ENCODE measurements at places on chromosomes 4 and X.

- DNase-seq: no peak
These were observed 50.9 kb downstream of the MFAP3L start for GRCh38 chr4:169975131-169975837.

GRCh38 chrX:153379508-153379907 is 21.6 kb downstream of the PNMA6E start:
- DNase-seq: no peak

DNA sequence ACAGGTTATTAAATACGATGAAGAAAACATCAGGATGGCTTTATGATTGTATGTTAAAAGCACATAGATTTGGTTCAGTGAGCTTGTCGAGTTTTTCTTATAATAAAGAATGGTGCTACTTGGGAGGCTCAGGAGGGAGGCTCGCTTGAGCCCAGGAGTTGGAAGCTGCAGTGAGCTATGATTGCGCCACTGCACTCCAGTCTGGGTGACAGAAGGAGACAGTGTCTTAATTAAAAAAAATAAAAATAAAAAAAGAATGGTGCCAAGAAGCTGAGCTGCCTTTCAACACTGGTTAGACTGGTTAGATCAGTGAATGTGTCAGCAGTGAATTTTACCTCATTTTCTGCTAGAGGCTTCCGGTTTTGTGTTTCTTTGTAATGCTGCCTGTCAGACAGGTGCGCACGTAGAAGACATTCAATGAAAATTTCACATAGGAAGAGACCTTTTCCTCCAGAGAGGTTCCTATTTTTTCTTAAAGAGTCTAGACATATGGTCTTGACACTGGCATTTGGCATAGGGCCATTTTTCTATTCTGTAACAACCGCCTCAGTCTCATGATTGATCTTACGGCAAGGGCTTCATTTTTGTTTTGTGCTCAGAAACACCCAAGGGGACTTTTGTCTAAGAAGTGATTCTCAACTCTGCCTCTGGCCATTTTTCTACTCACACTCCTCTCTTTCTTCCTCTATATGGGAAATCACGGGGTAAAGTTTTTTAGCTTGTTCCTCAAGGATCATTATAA is 15.0 kb upstream of the ARSF start:
- no peak for DNase-seq

GRCh38 chrX:115378471-115378870 is 89.0 kb downstream of the LUZP4 start:
- DNase-seq: no peak

DNA sequence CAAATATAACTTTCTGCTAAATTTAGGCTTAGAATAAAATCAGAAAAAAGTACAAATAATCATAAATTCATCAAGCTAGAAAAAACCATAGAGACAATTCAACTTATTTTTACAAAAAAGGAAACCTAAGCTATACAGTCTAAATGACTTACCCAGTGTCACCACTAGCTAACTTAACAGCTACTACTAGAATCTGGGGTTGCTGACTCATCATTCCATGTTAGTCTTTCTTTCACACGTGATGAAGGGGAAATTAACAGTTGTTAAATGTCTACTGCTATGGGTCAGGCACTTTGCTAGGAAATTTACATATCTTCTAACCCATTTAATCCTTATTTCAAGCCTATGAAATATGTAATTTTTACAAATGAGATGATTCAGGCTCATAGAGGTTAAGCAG is 349.3 kb upstream of the GALNT7 start:
- DNase-seq: no peak

DNA sequence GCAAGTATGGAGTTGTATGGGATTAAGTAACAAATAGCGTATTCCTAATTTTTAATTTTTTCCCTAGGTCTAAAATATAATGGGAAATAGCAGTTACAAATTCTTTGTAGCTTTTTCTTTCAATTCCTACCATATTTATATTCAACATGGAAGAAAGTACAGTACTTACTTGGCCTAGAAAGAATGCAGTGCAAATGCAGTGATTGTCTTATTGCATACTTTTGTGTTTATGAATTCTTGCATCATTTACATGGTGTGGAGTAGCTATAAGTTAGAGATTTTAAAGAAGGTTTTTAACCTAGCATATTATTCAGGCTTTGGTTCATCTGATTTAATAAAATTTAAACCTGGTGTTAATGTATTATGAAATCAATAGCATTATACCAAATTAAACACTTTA is 263.3 kb downstream of the BMPR1B start:
- DNase-seq: no peak

DNA sequence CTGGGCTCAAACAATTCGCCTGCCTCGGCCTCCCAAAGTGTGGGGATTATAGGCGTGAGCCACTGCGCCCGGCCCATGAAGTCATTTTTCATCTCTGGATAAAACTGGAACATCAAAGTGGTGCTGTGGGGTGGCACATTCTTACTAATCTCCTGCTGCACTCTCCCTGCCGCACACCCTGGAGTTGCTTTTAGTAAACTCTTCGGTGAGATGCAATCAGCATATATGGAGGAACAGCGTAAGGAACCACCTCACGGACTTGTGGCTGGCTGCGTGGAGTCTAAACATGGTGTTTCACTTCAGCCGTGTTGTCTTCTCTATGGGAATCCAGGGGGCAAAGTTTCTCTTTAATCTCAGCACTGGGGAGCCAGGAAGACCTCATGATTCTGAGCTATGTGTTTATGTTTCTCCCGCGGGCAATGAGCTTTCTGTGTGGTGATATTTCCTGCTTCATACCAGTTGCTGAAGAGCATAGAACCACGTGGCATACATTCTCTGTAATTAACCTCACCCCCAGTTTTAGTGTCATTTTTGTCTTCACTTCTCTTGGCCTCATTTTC is 2.1 kb upstream of the RHOH start:
- no peak for DNase-seq

GRCh38 chr4:187019896-187020295 is 296.2 kb upstream of the FAT1 start:
- no peak for DNase-seq

GRCh38 chr4:105106426-105106825 is 40.2 kb upstream of the TET2 start:
- no peak for DNase-seq

GRCh38 chrX:97494756-97495372 is 611.2 kb downstream of the RPA4 start:
- DNase-seq: no peak

GRCh38 chr4:5448221-5448620 is 260.1 kb downstream of the EVC2 start:
- DNase-seq: no peak

GRCh38 chrX:104697294-104697693 is 131.3 kb downstream of the IL1RAPL2 start:
- DNase-seq: no peak

- DNase-seq: no peak
These were observed 53.4 kb downstream of the ANXA3 start for GRCh38 chr4:78604988-78605387.

DNA sequence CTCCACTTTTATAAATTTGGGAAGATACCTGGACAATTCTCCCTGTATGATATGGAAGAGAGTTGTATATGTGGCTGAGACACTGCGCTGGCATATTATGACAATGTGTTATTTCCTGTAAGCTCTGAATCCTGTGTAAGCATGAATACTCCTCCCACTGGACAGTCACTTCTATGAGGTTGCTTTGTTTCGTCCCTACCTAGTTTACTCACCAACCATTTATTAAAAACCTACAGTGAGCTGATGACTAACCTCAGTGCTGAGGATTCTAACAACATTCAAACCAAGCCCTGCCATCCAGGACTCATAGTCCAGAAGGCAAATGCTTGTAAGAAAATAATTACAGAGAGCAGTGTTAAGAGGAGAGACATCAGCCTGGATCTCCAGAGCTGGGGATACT is 1632.9 kb upstream of the TENM3 start:
- no peak for DNase-seq

- no peak for DNase-seq
These were observed 29.5 kb upstream of the MAP3K15 start for GRCh38 chrX:19544693-19545305.

- DNase-seq: no peak
These were observed 93.8 kb downstream of the ARHGAP10 start for GRCh38 chr4:147825451-147826287.

DNA sequence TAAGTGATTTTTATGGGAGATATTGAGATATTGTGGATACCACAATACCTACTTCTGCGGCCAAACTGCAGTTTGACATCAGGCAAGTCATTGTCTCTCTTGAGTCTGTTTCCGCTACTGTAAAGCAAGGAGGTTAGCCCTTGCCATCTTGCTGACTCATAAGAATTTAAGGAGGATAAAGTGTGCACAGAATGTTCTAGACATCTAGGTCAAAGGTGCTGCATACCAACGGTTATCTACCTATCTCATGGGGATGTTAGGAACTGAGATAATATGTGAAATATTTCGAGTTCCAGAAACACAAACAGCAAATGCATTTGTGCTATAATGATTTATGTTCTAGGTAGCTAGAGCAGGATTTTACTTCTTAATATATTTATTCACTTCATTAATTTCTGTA is 211.5 kb upstream of the NR3C2 start:
- DNase-seq: no peak

- no peak for DNase-seq
These were observed 5.1 kb downstream of the FBXL5 start for GRCh38 chr4:15649914-15650545.

DNA sequence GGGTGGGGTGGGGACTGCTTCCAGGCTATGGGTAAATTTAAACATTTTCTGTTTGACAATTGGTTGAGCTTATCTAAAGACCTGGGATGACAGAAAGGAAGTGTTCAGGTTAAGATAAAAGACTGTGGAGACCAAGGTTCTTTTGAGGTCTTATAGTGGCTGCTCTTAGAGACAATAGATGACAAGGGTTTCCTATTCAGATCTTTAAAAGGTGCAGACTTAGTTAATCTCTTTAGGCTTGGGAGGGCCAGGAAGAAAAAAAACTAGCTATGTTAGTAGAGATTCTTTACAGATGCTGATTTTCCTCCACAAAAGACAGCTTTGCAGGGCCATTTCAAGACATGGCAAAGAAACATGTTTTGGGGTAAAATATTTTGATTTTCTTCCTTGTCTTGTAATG is 972.5 kb downstream of the CCSER1 start:
- no peak for DNase-seq

- DNase-seq: no peak
These were observed 753.8 kb upstream of the PCDH7 start for GRCh38 chr4:29966386-29966785.

DNA sequence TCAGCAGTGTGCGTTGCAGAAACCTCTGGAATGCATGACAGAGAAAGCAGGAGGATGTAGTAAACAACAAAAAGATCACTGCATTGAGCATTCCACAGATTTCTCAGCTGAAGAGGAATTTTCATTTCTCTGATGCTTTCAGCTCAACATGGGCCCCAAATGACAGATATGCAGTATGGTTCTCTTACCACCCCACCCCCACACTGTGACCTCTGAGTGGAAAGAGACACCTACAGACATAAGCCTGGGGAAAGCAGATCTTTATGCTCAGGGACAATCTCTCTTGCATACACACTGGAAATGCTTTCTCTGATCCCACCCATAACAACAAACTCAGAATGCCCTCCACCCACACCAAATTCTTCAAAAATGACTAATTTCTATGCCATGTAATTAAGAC is 983.7 kb upstream of the LCORL start:
- no peak for DNase-seq

- DNase-seq: no peak
These were observed 652 bp downstream of the SRPX start for GRCh38 chrX:38220024-38220414.

GRCh38 chr4:37430718-37431416 is 186.3 kb downstream of the NWD2 start:
- DNase-seq: no peak

- DNase-seq: no peak
These were observed 221.2 kb upstream of the STK26 start for GRCh38 chrX:131801911-131802310.

DNA sequence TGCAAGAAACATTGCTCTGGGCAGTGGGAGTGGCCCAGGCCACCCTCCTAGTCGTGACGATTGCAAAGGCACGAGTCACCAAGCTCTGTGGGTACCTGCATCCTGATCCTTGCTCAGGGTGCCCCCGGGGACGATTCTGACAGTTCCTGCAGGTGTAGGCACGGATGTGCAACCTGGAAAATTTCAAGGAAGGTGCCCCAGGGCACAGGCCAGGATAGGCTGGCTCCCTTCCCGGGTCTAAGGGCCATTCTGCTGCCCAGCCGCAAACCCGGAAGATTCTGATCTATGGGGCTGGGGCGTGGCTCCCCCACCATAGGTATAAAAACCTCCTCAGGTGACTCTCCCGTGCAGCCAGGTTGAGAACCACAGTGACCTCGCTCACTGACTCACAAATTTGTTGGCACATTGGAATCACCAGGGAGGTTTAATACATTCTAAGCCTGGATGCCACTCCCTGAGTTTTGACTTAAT is 228.5 kb downstream of the PTTG2 start:
- no peak for DNase-seq

GRCh38 chr4:88227734-88228133 is 56.6 kb downstream of the PPM1K start:
- DNase-seq: no peak

GRCh38 chr4:92641409-92641808 is 337.6 kb downstream of the GRID2 start:
- DNase-seq: no peak

- DNase-seq: no peak
These were observed 57.8 kb downstream of the SPATA4 start for GRCh38 chr4:176137631-176138030.

GRCh38 chrX:43707812-43708548 is 51.9 kb downstream of the MAOA start:
- DNase-seq: no peak

DNA sequence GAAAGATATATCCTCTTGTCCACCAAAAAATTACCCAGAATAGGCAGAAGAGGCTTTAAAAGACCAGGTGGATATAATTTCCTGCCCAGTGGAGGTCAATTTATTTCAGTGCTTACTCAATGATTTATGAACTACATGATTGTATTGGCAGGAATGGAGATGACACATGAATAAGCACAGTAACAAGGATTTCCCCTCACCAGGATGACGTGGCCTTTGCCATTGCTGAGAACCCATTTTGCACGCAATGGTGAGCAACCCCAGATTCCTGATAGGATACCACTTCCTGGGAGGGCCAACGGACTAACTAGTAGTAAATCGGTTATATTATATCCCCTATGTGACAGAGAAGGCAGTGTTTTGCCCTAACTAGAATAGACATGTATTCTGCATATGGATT is 11.6 kb upstream of the TTC29 start:
- DNase-seq: no peak

GRCh38 chrX:23756165-23756564 is 13.1 kb upstream of the ACOT9 start:
- peak; percentile 15 for DNase-seq

Measured in stimulated activated CD8-positive, alpha-beta memory T cell treated with anti-CD3 and anti-CD28 coated beads, Interleukin-15, amount 100 ng/mL, for 48 hours (primary cell).